ENCODE measurements at places on chromosomes 7 and 10.

- DNase-seq: no peak
Observed at GRCh38 chr7:33946094-33946699, 40.9 kb downstream of the BMPER start.

DNA sequence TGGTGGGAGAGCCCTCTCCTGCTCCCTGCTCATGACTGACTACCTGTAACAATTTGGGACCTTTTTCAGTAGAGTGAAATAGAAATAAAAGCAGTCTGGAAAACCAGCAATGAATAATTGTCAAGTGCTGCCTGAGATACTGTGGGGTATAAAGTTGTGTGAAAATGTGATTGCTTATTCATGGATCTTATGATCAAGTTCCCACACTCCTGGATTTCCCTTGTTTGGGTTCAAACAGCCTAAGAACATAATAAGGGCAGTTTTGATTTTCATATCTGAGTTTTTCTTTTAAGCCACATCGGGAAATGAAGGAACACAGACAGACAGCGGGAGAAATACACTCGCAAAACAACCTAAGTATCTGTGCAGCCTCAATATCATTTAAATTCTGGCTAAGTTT lies 52.9 kb downstream of the CALD1 start:
- no peak for DNase-seq

GRCh38 chr10:86373828-86374227 lies 7.2 kb upstream of the GRID1 start:
- no peak for DNase-seq

- no peak for DNase-seq
Observed at GRCh38 chr7:31747553-31747952, 60.5 kb downstream of the PPP1R17 start.

GRCh38 chr10:13614530-13615332 lies 28.0 kb downstream of the PRPF18 start:
- DNase-seq: no peak

GRCh38 chr10:93941606-93942005 lies 47.8 kb downstream of the SLC35G1 start:
- DNase-seq: no peak

- no peak for DNase-seq
Observed at GRCh38 chr10:79442171-79443040, 3.0 kb downstream of the ZCCHC24 start.

DNA sequence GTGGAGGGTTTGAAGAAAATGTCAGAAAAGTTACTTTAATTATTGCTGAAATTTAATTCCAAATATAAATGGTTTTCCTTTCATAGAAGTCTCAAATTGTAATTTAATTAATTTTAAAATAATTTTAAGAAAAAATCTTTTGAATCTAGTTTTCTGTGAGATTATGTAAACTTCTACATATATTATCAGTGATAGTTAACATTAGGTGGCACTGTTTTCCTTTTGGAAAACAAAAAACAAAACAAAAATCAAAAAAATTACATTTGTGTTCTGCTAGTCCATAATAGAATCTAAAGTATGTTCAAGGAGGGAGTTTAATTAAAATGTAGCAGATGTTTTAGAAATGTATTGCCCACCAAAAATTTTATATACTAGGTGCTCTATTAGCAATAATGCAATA lies 1456.7 kb downstream of the REEP3 start:
- DNase-seq: no peak

DNA sequence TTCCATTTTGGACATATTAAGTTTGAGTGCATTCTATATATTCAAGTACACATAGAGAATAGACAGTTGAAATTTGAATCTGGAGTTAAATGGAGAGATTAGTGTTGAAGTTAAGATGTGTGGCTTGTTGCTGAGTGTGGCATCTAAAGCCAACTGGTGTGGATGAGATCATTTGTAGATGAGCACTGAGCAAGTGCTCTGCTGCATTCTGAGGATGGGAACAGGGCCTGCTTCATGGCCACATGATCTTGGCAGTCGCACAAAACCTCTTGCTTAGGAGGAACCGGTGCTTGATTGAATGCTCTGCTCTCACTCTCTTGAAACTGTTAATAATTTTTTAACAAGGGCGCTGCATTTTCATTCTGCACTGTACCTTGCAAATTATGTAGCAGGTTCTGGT lies 62.0 kb downstream of the EPDR1 start:
- DNase-seq: no peak

DNA sequence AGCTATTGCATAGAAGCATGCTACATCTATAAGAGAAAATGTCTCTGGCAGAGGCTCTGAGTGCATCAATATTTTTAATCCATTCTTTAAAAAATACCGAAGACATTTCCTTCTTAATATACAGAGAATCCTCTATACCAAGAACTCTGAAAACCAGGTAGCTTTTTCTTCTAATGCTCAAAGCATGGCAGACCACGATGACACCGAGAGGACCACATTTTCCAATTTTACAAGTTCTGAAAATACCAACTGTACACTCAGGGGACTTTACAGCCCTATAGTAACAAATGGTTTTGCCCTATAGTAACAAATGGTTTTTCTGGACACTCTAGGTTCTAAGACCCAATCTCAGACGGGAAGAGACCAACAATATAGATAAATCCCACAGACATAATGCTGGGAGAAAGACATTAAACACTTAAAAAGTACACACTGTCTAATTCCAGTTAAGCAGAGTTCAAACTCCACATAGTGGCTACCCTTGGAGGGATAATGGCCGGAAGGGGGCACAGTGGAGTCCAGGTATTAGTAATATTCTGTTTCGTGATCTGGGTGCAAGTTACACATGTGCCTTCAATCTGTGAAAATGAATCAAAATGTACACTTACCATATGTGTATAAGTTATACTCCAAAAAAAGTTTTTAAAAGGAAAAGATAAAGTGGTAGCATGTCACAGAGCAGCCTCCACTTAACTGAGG lies 26.2 kb downstream of the CCDC6 start:
- no peak for DNase-seq

DNA sequence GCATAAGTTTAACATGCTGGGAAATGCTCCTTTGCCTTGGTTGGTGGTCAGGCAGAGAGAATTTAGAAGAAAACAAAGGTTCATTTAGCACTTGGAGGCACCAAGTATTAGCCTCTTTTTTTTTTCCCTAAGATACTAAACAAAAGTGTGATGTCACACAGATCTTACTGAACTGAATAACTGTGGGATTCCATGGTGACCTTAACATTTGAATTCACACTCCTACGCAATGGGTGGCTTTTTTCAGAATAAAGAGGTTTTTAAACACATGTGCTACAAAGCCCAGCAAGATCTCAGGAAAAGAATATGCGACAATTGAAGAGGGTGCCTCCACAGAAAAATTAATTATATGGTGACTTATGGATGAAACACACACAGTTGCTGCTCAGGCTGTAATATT lies 133.4 kb upstream of the ABCB5 start:
- no peak for DNase-seq

Measured in T-helper 22 cell (primary cell).